BJ (cell line): ENCODE measurements at places on chromosomes 6 and 20. TPM values are rescaled to one million over a fixed set of nuclear protein-coding genes. Genes with fewer than 3 reads are reported as not detected.

GRCh38 chr6:25829375-25829774, 2.5 kb downstream of the SLC17A1 start:
- DNase-seq, result no peak

KCNG1 gene
- polyA plus RNA-seq, result 13.2 and 18.2 TPM in 2 replicates

ZC3H12D gene
- 0.02 and 0.04 TPM in 2 replicates for polyA plus RNA-seq

- no peak for DNase-seq
These were observed 15.3 kb upstream of the TCF15 start for GRCh38 chr20:625360-625932.

- peak; percentile 19 for DNase-seq
These were observed 25.3 kb upstream of the KIAA1586 start for GRCh38 chr6:57021086-57021720.

DNA sequence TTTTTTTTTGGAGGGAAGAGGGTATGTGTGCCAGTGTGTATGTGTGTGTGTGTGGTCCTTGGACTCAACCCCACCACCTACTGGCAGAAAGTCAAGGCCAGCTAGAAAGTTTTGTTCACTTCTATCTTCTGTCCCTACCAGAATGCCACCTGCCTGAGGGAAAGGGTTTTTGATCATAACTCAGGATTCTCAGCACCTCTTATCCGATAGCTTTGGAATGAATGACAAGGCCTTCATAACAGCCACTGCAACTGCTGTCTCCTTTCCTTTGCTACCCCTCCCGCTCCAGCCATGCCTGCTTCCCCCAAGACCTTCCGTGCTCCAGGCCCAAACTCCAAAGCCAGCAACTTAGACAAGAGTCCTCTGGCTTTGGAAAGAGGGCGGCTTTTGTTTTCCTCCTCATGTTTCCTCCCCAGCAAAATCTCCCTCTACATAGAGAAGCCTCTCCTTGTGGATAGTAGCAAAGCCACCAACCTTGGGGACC, 18.7 kb downstream of the BTN3A1 start:
- no peak for DNase-seq

GRCh38 chr6:27178860-27179259, 68.6 kb upstream of the PRSS16 start:
- no peak for DNase-seq

COL19A1 gene
- 0.11 TPM in 2 replicates for polyA plus RNA-seq

GRCh38 chr6:88472851-88473525, 306.8 kb upstream of the CNR1 start:
- DNase-seq, result no peak

- no peak for DNase-seq
These were observed 33.2 kb upstream of the PAQR8 start for GRCh38 chr6:52328729-52329128.
